ENCODE measurements at places on chromosomes 3 and 15.

- DNase-seq = no peak
These were observed 168.4 kb downstream of the MEGF11 start for GRCh38 chr15:66085128-66085527.

- no peak for DNase-seq
These were observed 5.6 kb downstream of the GSK3B start for GRCh38 chr3:120088622-120089021.

GRCh38 chr3:149536429-149536828 is 61.9 kb downstream of the TM4SF4 start:
- DNase-seq = no peak

- DNase-seq = no peak
These were observed 65.5 kb upstream of the UBE3A start for GRCh38 chr15:25504307-25504706.

DNA sequence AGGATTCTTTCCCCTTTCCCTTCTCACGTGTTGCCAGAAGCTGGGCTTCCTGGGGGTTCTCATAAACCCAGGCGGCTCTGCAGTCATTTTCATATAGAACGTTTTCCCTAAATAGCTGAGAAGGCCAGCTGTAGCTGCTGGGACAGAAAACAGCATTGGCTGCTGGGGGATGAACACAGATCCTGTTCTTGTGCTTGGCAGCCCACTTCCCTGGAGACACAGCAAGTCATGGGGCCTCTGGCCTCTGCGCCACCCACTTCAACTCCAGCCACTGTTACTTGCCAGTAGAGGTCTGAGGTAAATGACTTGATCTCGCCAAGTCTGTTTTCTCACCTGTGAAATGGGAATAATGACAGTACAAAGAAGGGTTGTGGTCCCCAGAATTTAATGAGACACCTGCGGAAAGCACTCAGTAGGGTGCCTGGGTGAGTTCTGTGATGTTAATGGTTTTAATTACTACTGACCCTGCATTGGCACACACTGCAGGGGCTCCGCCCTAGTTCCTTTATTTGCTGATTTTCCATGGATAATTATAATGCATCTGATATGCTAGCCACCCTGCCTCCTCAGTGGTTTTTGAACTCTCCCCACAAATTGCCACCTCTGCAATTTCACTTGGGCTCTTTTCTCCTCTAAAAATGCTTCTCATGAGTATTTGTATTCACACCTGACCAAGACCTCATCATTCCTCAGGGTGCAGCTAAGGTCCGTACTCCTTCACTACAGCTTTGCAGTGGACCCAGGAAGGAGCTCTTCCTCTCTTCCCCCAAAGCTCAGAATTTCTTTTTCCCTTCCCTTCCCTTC is 274.7 kb downstream of the RPLP1 start:
- no peak for DNase-seq

DNA sequence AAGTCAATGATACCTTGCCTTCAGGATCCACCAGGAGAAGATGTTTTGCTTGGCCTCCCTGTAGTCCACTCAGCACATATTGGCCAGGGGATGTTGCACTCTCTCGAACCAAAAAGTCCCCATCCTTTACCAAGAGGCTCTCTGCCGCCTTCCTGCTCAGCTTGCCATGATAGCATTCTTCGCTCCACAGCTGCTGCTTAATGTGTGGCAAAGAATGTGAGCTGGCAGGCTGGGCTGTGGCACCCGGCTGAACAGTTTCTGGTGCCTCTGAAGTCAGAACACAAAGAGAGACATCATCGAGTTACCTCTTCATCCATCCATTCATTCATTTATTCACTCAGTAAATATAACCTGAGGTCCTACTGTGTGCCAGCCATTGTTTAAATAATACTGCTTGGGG is 23.9 kb upstream of the CEP152 start:
- DNase-seq = no peak

- DNase-seq = no peak
These were observed 469.3 kb upstream of the CDIN1 start for GRCh38 chr15:36109943-36110658.

DNA sequence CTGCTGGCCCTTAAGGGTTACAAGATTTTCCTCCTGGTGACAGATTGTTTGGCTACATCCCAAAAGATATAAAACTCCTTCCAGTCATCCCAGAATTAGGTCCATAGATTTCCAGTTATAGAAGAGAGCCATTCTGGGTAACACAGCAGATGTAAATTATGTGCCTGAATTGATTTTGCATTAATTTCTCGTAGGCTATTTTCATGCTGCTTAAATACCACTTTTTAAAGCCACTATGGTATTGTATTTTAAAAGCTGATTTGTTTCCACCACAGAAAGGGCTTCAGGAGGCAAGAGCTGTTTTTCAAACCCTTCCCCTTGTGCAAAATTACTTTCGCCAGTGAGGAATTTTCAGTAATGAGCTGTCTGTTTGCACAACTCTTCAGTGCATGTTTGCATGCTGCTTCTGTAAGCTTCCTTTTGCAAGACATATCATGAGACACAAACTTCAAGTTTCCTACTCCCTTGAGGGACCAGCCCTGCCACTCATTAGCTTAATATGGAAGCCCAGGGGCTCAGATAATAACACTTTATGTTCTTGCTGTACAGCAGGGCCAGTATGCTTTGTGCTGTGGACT is 105.4 kb upstream of the TNIK start:
- no peak for DNase-seq

DNA sequence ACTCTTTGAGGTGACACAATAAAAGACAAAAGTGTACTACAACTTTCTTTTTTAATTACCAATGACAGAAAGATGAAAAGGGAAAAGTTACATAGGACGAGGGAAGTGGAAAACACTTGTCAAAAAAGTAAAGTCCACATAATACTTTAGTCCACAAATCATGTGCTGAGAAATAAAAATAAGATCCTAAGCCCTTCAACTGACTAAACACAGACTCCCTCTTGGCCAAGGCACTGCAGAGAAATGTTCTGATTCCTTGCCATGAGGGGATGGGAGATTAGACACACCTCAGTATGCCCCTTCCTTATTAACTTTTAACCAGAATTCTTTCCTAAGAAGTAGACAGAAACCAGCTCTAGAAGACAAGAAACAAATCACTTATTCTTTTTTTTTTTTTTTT is 59.5 kb upstream of the TGFBR2 start:
- DNase-seq = no peak

GRCh38 chr3:173744479-173744878 is 346.9 kb downstream of the NLGN1 start:
- no peak for DNase-seq

- no peak for DNase-seq
These were observed 23.6 kb downstream of the SIAH2 start for GRCh38 chr3:150739200-150739863.

- DNase-seq = no peak
These were observed 23.7 kb downstream of the KCNAB1 start for GRCh38 chr3:156144060-156144459.

DNA sequence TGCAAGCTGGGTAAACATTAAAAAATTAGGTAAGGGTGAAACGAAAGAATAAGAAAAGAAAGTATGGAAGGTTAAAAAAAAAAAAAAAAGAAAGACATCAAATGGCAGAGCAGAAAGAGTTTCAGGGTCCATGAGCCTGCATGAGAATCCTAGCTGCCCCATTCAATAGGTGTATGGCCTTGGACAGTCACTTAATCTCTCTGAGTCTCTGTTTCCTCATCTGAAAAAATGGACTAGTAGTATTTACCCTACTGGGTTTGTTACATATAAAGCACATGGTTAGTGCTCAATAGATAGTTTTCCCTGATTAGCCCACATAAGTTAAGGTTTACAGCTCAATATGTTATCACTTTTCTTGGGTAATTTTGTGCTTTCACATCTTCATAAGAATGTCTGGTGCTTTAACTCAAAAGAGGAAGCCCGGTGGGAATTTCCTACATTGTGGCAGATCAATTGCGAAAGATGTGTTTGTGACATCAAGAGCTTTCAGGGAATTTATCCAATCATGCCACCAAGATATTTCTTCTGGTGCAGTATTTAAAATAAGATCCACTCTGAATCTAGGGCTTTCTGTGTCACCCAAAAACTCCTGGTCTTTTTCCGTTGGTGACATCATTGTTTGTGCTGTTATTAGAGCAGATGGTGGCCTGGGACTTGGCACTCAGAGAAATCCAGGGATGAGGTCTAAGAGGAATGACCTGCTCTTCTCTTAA is 57.2 kb upstream of the UBE2E1 start:
- no peak for DNase-seq

- no peak for DNase-seq
These were observed 396.5 kb downstream of the FHIT start for GRCh38 chr3:60854791-60855190.

DNA sequence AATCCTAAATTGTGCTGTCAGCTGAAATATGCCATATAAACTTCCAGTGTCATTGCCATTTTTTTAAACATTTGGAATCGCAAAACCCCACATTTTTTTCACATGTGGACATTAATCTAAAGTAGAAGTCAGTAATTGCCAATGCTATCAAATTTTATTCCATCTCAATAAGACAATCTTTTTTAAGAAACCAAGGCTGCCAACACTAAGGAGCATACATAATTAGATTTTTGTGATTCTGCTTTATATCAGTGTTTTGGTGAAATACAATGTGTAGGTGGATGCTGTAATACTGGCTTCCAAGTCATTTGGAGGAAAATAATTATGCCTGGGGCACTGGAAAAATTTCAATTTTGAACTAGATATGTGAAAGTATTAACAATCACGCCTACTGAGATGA is 256.7 kb downstream of the ZPLD1 start:
- DNase-seq = no peak

GRCh38 chr15:101296418-101297405 is 1.7 kb upstream of the SNRPA1 start:
- no peak for DNase-seq

DNA sequence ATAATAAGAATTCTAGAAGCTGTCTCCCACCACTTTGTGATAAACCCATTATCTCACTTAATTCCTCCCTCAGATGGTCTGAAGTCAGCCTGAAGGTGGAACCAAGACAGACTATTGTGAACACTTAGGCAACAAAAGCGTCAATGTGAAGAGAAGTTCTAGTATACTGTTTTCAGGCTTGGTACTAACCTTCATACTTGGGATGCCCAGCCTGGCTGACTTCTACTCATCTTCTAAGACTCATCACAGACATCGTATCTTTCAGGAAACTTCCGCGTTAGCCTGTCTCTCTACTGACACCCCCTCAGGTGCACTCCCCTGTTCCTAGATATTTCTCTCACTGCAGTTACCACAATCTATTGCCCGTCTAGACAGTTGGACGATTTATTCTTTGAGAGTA is 201.2 kb downstream of the SATB1 start:
- no peak for DNase-seq

DNA sequence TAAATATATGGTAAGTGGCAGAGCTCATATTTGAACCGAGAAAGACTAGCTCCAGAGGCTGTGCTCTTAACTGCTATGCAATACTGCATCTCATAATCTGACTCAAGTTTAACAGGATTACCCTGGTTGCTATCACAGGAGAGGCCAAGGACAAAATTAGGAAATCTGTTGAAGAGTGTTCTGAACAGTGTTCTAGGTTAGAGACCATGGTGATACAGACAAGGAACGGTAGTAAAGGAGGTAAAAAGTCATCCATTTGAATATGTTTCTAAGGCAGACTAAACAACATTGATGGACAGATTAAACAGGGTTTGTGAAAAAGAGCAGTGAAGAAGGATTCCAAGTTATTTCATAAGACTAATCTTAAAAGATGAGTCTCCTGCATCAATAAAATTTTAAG is 22.1 kb downstream of the PLOD2 start:
- no peak for DNase-seq

- no peak for DNase-seq
These were observed 69.6 kb downstream of the RYR3 start for GRCh38 chr15:33380406-33380805.

GRCh38 chr3:11060500-11061251 is 68.1 kb downstream of the SLC6A1 start:
- no peak for DNase-seq

DNA sequence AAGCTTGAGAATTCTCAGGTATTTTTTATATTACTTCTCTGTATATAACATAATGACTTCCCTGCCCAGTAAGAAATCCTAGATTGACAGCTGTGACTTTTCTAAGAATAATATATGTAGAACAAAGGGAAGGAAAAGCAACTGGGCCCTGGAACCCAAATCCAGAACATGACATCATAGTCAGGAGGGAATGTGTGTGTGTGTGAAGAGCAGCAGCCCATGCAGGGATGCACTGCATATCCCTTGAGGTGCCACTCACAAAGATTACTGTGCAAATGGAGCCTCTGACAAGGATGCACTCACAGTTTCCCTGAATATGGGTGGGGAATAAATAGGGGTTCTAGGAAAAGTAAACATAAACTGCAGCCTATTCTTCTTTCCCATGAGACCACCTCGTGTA is 279.5 kb downstream of the NEK10 start:
- no peak for DNase-seq

DNA sequence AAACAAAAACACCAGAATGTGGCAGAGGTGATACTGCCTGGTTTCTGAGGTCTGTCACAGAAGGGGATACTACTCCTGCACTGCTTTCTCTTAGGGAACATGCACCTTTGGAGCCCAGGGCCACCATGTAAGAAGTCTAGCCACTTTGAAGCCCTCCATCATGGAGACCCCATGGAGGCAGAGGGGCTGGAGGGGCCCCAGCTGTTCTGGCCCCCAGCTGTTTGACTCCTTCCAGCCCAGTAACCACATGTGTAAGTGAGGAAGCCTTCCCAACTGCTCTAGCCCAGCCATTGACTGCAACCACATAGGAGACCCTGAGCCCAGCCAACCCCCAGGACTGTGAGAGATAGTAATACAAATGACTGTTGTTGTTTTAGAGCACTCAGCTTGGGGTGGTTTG is 9.0 kb upstream of the IGDCC4 start:
- DNase-seq = no peak

- DNase-seq = no peak
These were observed 236.0 kb downstream of the CACNA2D3 start for GRCh38 chr3:54358316-54358715.

DNA sequence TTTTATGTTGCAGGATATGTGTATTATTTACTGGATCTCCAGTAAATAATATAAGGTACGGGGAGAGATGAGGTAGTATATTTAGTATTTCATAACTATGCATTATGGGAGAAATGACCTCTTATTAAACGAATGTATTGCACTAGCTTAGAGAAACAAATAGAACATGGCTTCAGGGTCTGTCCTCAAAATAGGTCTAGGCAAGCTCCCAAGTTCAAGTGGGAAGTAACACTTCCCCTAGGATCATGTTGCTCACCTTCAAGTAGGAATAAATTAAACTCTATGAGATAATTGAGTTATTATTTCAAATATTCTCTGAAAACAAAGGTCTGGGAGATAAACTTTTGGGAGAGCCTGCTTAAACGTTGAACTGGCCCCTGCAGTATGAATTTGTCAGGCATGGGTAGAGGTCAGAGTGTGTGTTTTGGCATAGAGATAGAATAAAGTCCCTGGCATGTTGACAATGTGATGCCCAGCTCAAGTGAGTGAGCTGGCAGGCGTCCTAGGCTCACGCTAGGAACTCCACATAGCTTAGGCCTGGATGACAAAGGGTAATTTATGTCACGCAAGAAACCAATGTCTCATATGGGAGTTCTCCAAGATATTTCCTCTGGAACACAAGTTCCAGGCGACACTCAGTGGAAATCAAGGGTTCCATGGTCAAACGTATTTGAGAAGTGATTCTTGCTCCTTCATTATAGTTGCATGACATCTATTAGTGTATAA is 236.8 kb downstream of the CACNA2D3 start:
- no peak for DNase-seq
